Activated CD8-positive, alpha-beta memory T cell treated with anti-CD3 and anti-CD28 coated beads for 1 hour (primary cell): ENCODE measurements at places on chromosomes 1 and 21.

- no peak for DNase-seq
Measured at GRCh38 chr21:29504751-29505321, 206.1 kb downstream of the BACH1 start.

- DNase-seq = no peak
Measured at GRCh38 chr1:199282751-199283305, 644.0 kb downstream of the PTPRC start.

- DNase-seq = no peak
Measured at GRCh38 chr21:41418393-41418792, 7.6 kb upstream of the MX1 start.

DNA sequence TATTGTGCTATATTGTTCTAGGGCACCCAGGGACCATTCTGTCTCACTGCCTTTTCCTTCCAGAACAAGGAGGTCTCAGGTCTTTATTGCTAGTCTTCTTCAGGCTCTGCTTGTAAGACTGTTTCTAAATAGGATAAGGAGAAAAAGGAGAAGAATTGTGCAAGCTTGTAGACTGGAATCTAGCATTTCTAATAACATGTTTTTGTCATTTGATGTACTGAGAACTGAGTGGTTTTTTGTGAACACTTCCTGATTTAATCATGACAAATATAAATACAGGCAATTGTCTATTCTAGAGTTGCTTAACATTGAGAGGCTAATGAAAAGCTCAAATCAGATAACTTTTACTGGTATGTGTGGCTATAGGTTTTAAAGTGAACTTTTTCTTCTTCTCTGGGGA lies 77.6 kb downstream of the CLIC4 start:
- no peak for DNase-seq

GRCh38 chr1:63721531-63722189 lies 52.2 kb upstream of the ROR1 start:
- no peak for DNase-seq

GRCh38 chr1:230754796-230755195 lies 7.6 kb downstream of the CAPN9 start:
- DNase-seq = no peak

DNA sequence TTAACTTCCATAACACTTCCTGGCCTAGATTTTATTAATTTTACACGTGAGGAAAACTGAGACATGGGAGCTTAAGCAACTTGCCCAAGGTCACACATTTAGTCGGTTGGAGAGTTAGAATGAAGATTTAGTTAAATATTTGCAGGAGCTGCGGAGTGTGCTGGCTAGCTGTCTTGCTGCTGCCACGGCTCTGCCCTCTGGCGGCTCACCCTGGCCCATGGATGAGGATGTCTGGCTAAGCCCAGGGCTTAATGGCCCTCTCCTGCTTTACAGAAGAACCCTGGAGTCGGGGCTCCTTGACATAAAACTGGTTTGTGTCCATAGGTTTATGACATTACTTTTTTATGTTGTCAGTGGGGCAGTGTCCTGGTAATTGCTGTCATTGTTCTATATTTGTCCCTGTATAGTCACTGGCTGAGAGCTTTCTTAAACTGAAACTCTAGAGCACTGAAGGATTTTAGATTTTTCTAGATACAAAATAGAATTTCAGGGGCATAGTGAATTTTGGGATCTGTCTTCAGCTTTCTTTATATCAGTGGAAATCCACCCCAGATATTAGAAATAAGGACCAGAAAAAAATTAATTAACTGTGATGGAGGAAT lies 88.9 kb upstream of the WLS start:
- no peak for DNase-seq

DNA sequence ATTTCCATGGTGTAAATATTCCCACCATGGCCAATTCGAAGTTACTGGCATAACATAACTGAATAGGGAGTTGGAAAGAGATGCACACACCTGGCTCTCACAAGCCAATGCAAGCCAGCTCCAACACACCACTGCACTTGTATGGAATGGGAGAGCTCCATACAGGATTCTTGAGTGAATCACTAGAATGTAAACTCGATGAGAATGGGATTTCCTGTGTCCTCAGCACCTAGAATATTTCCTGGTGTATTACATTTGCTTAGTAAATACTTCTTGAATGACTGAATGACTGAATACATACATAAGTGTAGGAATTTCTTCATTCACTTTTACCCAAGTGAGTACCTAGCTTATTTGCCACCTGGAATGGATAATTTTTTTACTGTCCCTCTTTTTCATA lies 16.2 kb upstream of the PPIE start:
- no peak for DNase-seq

- no peak for DNase-seq
Measured at GRCh38 chr1:52862666-52863458, 20.3 kb downstream of the ZYG11A start.

DNA sequence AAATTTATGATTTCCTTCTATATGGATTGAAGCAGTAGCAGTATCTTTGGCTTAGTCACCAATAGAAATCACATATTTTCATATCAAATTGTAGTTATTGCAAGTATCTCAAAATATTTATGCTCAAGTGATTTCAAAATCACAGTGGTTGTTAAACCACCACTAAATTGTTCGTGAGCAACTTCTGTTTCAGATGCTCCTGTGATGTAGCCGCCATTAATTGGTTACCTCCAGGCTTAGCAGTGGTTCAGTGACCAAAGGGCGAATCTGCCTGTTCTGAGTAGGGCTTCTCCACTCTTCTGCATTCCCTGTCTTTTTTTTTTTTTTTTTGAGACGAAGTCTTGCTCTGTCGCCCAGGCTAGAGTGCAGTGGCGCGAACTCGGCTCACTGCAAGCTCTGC lies 1.9 kb upstream of the CNKSR1 start:
- no peak for DNase-seq

- DNase-seq = no peak
Measured at GRCh38 chr21:30620080-30620479, 347 bp upstream of the KRTAP20-4 start.

- DNase-seq = no peak
Measured at GRCh38 chr1:190679454-190679853, 201.8 kb upstream of the BRINP3 start.

DNA sequence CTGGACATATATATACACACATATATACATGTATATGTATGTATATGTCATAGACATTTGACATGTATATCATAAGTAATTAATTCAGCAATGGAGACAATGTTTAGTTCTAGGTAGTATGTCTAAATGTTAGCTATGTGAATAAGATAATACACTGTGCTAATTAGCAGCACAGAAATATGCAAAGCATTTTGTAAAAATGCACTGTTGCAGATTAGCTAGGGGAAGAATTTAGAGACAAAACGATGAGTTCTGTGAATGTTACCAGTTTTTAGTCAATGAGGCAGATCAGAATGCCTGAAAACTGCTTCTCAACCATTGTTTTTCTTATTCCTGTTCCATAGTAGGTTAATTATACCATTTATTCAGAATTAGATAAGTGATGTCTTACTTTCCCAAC lies 86.3 kb downstream of the TGFB2 start:
- DNase-seq = no peak

- DNase-seq = no peak
Measured at GRCh38 chr1:46528297-46528955, 23.0 kb downstream of the KNCN start.

DNA sequence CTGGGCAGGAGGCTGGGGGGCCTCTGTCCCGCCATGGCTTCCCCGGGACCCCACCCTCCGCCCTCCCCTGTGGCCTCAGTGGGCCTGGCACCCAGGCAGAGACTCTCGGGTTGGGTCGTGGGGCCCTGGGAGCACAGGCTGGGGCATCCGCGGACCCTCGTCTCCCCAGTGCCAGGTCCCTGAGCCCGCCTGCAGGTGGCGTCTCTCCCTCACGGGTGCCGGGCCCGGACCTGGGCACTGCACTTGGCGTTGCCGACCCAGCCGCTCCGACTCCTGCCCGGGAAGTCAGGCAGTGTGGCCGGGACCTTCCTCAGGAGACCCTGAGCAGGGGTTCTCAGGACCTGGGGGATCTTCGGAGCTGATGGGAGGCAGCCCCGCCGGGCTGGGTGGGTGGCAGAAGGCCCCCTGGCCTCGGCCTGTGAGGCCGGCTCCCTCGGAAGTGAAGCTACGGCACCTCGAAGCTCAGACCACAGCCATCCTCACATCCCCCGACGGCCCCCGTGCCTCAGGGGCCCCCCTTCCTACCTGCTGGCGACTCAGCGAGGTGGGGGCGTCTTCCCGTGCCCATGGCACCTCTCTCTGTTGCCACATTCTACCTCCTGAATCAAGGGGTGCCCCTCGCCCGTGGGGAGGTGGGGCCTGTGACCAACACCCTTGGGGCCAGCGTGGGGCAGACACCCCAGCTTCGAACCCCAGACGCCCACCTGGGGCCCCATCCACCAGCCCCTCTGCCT lies 6.4 kb upstream of the C1orf159 start:
- peak; percentile 65 for DNase-seq

DNA sequence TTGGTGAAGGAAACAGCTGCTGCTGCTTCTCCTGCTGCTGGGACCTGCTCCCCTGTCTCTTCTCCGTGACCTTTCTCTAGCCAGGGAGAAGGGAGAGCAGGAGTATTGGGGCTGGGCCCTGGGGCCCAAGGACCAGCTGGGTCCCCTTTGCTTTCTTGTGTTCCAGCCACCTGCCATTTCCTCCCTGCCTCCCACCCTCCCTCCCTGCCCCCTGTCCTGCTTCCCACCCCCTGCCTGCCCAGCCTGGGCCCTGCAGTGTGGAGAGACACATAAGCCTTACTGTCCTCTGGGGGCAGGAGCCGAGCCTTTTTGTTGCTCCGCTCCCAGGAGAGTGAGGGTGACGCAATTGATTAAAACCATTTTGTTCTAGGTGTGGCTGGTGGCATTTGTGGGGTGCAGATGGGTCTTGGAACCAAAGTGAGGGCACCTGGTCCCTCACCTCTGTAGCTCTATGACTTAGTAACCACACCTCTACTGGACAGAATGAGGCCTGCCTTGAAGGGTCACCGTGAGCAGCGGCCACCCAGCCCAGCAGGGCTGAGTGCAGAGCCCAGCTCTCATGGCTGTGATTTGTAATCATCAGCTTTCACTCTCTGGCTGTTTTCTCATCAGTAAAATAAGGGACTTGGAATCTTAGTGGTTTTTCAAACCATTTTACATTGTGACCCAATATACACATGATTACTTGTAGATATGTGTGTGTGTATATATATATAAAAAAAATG lies 13.9 kb upstream of the TMEM222 start:
- DNase-seq = no peak

GRCh38 chr21:21046063-21046462 lies 47.9 kb downstream of the NCAM2 start:
- DNase-seq = no peak

DNA sequence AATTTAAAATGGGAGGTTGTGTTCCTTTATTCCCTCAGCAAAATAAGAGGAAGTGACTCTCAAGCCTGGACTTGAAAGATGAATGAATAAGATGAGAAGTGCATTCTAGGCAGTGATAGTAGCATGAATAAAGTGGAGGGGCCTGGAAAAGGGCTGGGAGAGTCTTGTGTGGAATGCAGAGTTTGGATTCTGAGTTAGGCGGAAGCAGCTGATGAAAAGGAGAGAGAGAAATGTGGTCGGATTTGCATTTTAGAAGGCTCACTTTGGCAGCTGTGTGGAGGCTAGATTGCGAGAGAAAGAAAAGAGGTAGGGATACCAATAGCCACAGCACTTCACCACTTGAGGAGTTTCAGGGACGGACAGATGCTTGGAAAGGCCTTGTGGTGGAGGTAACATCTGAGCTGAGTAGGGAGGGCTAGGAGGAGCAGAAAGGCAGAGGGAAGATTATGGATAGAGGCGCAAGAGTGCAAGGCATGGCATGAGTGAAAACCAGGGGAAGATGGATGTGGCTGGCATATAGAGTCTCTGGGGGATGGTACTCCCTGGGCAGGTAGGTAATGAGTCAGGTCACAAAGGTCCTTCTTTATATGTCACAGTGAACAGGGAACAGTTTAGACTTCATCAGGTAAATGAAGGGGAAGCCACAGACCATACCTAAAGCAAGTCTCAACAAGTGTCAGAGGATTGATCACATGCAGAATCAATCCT lies 59.6 kb downstream of the ST3GAL3 start:
- no peak for DNase-seq

DNA sequence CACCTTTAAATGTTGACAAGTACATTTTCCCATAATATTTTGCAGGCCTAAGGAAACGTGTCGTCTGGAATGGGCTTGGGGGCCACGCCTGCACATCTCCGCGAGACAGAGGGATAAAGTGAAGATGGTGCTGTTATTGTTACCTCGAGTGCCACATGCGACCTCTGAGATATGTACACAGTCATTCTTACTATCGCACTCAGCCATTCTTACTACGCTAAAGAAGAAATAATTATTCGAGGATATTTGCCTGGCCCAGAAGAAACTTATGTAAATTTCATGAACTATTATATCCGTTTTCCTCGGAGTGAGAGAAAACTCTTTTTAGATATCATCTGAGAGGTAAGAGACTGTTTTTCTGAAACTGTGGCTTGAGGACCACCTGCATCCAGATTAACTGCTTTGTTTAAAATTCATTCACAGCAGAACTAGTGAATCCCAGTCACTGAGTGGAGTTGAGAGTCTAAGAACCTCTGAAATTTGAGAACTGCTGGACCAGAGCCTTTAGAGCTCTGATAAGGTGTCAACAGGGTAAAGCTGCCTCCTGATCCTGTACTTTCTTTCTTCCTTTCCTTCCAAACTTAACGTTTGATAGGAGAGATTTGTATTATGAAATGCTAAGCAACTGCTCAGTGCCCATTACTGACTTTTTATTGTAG lies 811 bp downstream of the EXO1 start:
- no peak for DNase-seq

DNA sequence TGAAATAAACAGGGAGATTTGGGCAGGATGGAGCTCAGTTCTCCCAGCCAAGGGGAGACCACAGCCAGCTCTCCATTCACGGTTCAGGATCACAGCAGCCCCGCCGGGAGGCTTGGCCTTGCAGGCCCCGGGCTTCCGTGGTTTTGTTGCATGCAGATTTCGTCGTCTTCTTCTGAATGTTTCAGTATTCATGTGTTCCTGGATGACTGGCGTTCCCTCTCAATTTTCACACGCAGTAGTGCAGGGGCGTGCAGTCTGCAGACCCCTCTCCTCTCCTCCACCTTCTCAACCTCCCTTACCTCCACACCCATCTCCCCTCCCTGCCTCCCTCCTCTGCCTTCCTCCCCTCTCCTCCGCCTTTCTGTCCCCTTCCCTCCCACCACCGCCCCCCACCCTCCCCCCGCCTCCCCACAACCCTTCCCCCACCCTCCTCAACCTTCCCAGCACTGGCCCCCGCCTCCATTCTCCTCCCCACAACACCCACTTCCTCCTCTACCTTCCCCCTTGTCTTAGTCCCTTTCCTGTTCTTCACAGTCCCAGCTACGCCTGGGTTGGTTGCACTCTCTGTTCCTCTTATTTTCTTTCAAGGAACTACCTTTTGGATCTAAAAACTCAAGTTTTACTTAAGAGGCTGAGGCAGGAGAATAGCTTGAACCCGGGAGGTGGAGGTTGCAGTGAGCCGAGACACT lies 8.4 kb upstream of the SLC19A1 start:
- DNase-seq = no peak

DNA sequence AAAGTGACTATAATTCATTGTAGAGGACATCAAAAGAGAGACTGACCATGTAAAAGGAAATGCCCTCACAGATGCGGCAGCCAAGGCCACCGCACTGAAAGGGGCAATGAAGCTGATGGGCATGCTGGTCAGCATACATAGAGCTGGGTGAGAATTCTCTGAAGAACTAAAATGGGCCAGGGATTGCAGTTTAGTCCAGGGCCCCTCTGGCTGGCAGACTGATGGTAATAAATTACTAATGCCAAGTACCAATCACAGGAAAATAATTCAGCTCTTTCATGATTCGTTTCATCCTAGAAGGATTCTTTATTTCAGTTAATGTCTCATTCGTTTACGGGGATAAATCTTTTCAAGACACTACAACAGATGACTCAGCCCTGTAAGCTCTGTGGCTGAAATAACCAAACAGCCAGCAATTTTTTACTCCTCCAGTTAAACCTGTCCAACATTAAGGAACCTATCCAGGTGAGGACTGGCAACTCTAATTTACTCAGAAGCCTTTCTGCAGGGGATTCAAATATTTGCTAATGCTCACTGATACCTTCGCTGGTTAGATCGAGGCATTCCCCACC lies 56.9 kb upstream of the MAP1LC3C start:
- no peak for DNase-seq
